ENCODE measurements at places on chromosomes 4 and X.
A peak's percentile ranks its signal among the peaks of the same experiment; 100 is the strongest.

GRCh38 chr4:173014836-173015235 lies 153.8 kb upstream of the GALNT7 start:
- DNase-seq, result no peak
- no peak overlapping the region for H3K27ac ChIP-seq
- H3K4me1 ChIP-seq, result peaks cover 3% of the 10 kb centered on the region
- no peaks in the 10 kb centered on the region for H3K27me3 ChIP-seq
- no peaks in the 10 kb centered on the region for H3K36me3 ChIP-seq
- no peak overlapping the region for H3K4me3 ChIP-seq

DNA sequence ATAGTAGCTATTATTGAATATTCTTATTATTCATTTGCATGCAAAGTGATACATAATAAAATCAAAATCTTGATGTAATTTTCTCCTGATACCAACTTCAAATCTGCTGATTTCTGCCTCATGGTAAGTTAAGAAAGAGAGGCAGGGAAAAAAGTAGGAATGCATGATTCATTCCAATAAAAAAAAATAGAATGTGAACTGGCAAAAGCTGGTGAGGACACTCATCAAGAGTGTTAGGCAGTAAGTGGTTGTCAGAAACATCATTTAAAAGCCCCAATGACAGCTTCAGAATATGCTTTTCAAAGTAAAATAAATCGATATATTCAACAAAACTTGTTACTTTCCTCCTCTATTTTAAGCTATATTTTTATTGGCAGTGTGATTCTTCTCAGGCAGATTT lies 979.1 kb downstream of the TECRL start:
- no peak overlapping the region for H3K4me3 ChIP-seq
- no peak overlapping the region for H3K27ac ChIP-seq
- no peaks in the 10 kb centered on the region for H3K4me1 ChIP-seq
- DNase-seq, result no peak
- H3K27me3 ChIP-seq, result no peaks in the 10 kb centered on the region

- H3K27ac ChIP-seq, result no peak overlapping the region
- no peak overlapping the region for H3K4me3 ChIP-seq
- no peaks in the 10 kb centered on the region for H3K27me3 ChIP-seq
- no peak for DNase-seq
- H3K4me1 ChIP-seq, result no peaks in the 10 kb centered on the region
These were observed 335.4 kb upstream of the FAT1 start for GRCh38 chr4:187059021-187059420.

- H3K4me3 ChIP-seq, result no peak overlapping the region
- no peaks in the 10 kb centered on the region for H3K4me1 ChIP-seq
- no peak overlapping the region for H3K27ac ChIP-seq
These were observed 46.5 kb downstream of the CWH43 start for GRCh38 chr4:49032440-49033161.

DNA sequence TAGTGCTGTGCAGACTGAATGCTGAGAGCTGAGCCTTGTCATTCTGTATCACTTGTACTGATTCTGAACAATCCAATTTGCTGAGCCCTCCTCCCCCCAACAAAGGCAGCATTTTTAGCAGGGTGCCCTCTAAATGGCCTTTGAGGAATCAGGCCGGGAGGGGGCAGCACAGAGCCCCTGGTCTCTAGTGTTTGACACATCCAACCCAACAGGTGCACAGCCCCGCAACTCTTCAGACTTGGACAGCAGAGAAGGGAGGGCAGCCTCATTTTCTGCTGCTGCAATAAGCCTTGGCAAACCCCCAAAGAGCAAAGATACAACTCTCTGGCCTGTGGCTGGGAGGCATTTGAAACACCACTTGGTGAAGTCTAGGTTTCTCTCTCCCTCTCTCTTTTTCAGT lies 3.4 kb downstream of the ATP1B4 start:
- DNase-seq, result no peak
- H3K27ac ChIP-seq, result no peak overlapping the region
- H3K27me3 ChIP-seq, result no peaks in the 10 kb centered on the region
- no peak overlapping the region for H3K4me3 ChIP-seq
- no peaks in the 10 kb centered on the region for H3K4me1 ChIP-seq
- no peaks in the 10 kb centered on the region for H3K36me3 ChIP-seq

GRCh38 chr4:118758293-118758692 lies 73.1 kb downstream of the METTL14 start:
- H3K4me3 ChIP-seq, result no peak overlapping the region
- H3K27ac ChIP-seq, result no peak overlapping the region
- H3K4me1 ChIP-seq, result no peaks in the 10 kb centered on the region
- no peaks in the 10 kb centered on the region for H3K27me3 ChIP-seq
- no peaks in the 10 kb centered on the region for H3K36me3 ChIP-seq

GRCh38 chr4:2443956-2444740 lies 24.8 kb upstream of the RNF4 start:
- H3K4me1 ChIP-seq, result no peaks in the 10 kb centered on the region
- no peak overlapping the region for H3K27ac ChIP-seq
- no peaks in the 10 kb centered on the region for H3K36me3 ChIP-seq
- H3K27me3 ChIP-seq, result no peaks in the 10 kb centered on the region
- no peak overlapping the region for H3K4me3 ChIP-seq

DNA sequence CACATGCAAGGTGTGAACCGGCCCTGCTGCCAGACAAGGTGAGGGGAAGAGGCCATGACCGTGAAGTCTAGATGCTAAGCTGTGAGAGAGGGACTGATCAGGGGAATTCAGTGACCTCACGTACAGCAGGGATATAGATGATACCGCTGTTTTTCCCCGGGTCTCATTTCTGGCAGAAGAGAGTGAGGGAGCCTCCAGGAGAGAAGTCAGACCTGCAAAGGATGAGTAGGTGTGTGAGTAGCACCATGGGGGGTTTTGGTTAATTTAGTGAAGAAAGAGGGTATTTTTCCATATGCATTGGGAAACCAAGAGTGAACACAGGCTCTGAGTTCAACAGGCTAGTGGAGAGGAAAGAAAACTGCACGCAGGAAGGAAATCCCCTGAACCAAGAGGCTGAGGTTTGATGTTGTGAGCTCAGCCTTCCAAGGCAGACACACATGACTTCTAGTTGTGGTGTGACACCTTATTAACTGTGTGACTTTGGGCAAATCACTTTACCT lies 127.6 kb upstream of the GATB start:
- no peak overlapping the region for H3K4me3 ChIP-seq
- H3K4me1 ChIP-seq, result no peaks in the 10 kb centered on the region
- no peaks in the 10 kb centered on the region for H3K27me3 ChIP-seq
- no peak for DNase-seq
- H3K36me3 ChIP-seq, result no peaks in the 10 kb centered on the region

GRCh38 chr4:71130827-71131603 lies 137.6 kb downstream of the DCK start:
- H3K27ac ChIP-seq, result no peak overlapping the region
- no peaks in the 10 kb centered on the region for H3K4me1 ChIP-seq
- DNase-seq, result no peak

DNA sequence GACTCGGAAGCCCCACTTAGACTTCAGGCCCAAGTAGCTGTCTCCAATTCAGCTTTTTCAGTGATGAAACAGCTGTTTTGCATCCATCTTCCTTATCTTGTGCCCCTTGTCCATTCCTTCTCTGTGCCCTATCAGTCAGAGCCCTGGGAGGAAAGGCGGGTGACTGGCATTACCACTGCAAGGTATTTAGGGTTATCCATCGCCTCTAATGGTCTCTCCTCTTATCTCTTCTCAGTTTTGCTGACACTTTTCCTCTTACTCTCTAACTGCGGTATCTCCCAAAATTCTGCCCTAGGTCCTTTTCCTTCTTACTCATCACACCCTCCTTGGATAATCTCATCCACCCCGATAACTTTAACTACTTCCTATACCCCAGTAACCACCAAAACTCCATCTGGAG lies 13.7 kb downstream of the GAB3 start:
- peaks cover 60% of the 10 kb centered on the region for H3K4me1 ChIP-seq
- DNase-seq, result no peak
- H3K27ac ChIP-seq, result peak overlapping the region; percentile 33
- H3K36me3 ChIP-seq, result no peaks in the 10 kb centered on the region
- H3K4me3 ChIP-seq, result no peak overlapping the region

DNA sequence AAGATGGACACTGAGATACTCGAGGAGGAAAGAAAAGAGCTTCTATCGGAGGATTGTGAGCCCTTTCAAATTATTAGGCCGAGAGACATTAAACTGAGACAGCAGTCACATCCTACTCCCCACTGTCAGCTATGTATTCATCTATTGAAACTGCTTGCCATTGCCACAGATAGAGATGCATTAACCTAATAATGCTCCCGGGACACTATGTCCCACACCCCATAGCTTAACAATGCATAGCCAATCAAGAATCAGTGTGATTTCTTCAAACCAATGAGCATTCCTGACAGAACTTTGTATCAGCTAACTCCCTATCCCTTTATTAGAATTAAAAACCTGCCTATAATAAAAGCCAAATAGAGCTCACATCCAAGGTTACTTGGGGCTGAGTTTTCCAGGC lies 118.1 kb upstream of the NEIL3 start:
- H3K36me3 ChIP-seq, result no peaks in the 10 kb centered on the region
- DNase-seq, result no peak
- no peaks in the 10 kb centered on the region for H3K27me3 ChIP-seq
- no peak overlapping the region for H3K27ac ChIP-seq
- no peaks in the 10 kb centered on the region for H3K4me1 ChIP-seq
- H3K4me3 ChIP-seq, result no peak overlapping the region

GRCh38 chr4:105139646-105140045 lies 7.0 kb upstream of the TET2 start:
- no peaks in the 10 kb centered on the region for H3K36me3 ChIP-seq
- no peaks in the 10 kb centered on the region for H3K4me1 ChIP-seq
- H3K27ac ChIP-seq, result no peak overlapping the region
- no peak overlapping the region for H3K4me3 ChIP-seq
- H3K27me3 ChIP-seq, result no peaks in the 10 kb centered on the region
- DNase-seq, result no peak

- no peaks in the 10 kb centered on the region for H3K4me1 ChIP-seq
- DNase-seq, result no peak
- H3K27ac ChIP-seq, result no peak overlapping the region
- no peak overlapping the region for H3K4me3 ChIP-seq
These were observed 106.3 kb downstream of the LINC00632 start for GRCh38 chrX:140815868-140816267.

- H3K27ac ChIP-seq, result no peak overlapping the region
- H3K4me3 ChIP-seq, result no peak overlapping the region
- H3K4me1 ChIP-seq, result no peaks in the 10 kb centered on the region
- no peak for DNase-seq
- no peaks in the 10 kb centered on the region for H3K36me3 ChIP-seq
These were observed 7.8 kb upstream of the XK start for GRCh38 chrX:37677765-37678164.

DNA sequence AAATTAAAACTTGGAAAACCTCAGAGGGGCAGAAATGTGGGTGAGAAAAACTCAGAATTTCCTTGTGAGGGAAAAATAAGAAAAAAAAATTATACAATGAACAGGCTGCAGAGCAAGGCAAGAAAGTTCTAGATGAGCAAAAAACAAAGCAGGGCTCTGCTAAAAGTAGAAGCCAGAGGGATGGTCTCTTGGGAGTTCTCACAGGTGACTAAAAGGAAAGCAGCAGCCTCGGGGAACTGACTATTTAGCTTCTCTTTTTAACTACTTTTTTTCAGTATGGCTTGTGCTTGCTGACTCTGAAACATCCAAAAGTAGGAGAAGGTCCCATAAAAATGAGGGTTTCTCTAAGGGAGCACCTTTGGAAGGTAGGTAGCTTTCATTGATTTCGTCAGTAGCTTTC lies 36.4 kb downstream of the PCDH19 start:
- DNase-seq, result no peak
- H3K4me1 ChIP-seq, result no peaks in the 10 kb centered on the region
- H3K27ac ChIP-seq, result no peak overlapping the region

- H3K27ac ChIP-seq, result no peak overlapping the region
- H3K4me3 ChIP-seq, result no peak overlapping the region
- peaks cover 21% of the 10 kb centered on the region for H3K27me3 ChIP-seq
- no peak for DNase-seq
These were observed 39.6 kb downstream of the DGKK start for GRCh38 chrX:50430917-50431575.

DNA sequence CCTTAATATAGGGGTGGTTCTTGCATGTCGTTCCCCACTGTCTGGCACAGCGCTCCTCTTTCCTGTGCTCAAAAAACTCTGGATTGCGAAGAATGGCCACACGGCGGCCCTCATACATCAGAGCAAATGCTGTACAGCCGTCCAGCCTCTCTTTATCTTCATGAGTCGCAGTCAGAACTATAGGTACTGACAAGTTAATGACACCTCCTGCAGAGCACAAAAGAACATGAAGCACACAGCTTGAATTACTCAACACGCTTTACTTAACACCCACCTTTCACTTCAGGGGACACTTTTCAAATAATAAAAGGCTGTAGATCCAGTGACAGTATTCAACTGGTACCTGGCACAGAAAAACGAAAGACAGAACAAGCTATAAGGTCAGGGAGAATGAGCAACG lies 65.3 kb downstream of the PAPSS1 start:
- H3K4me1 ChIP-seq, result no peaks in the 10 kb centered on the region
- no peak overlapping the region for H3K4me3 ChIP-seq
- H3K36me3 ChIP-seq, result peaks cover 10% of the 10 kb centered on the region

DNA sequence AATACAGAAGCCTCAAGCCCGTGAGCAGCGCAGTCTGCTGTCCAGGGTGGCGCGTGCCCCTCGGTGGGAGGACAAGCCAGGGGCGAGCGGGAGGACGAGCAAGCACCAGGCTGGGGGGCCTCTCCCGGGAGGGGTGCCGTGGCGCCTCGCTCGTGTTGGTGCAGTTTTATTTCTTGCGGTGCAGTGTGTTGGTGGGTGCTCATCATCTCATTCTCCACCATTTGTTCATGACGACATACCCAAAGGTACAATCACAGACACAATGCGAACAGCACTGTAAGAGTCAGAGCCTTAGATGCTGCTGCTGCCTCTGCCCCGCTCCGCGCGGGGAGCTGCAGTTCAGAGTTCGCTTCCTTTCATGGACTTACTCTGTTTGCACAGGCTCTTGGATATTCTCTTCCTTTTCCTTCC lies 30.3 kb downstream of the RGS12 start:
- DNase-seq, result no peak
- H3K36me3 ChIP-seq, result peaks cover 13% of the 10 kb centered on the region
- H3K27me3 ChIP-seq, result no peaks in the 10 kb centered on the region
- no peak overlapping the region for H3K4me3 ChIP-seq
- H3K4me1 ChIP-seq, result no peaks in the 10 kb centered on the region
- H3K27ac ChIP-seq, result no peak overlapping the region

- H3K36me3 ChIP-seq, result no peaks in the 10 kb centered on the region
- H3K27ac ChIP-seq, result no peak overlapping the region
- H3K4me1 ChIP-seq, result no peaks in the 10 kb centered on the region
- H3K27me3 ChIP-seq, result no peaks in the 10 kb centered on the region
These were observed 362.5 kb upstream of the TRAM1L1 start for GRCh38 chr4:117447925-117448324.

DNA sequence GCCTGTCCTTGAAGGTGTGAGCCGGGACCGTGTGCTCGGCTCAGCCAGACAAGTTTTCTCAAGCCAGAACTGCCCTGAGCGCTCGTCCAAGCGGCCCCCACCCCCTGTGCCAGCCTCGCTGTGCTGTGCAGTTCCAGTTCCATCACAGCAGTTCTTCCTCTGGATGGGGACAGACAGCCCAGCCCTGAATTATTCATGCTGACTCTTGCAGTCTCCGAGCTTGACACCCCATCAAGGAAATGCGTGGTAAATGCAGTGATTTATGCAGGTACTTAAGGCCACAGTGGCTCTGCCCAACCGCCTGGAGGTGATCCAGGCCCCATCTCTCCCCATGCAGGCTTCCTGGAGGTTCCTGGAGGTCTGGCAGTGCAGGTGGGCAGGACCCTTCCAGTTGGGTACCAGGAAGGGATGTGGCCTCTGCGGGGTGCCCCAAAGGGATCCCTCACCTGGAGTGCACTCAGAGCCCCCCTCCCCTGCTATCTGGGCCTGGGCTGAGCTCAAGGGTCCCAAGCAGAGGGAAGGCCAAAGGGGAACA lies 44.8 kb upstream of the HMX1 start:
- H3K4me1 ChIP-seq, result no peaks in the 10 kb centered on the region
- no peak overlapping the region for H3K27ac ChIP-seq
- H3K4me3 ChIP-seq, result no peak overlapping the region
- DNase-seq, result no peak
- no peaks in the 10 kb centered on the region for H3K36me3 ChIP-seq
- no peaks in the 10 kb centered on the region for H3K27me3 ChIP-seq
